Mesenteric fat pad (tissue), 1 donor: ENCODE measurements at places on chromosomes 11 and 22. TPM values are rescaled to one million over a fixed set of nuclear protein-coding genes. Genes with fewer than 3 reads are reported as not detected.

Gene TMEM184B
- 84.4 TPM for total RNA-seq

Gene SLC7A4
- 7.6 TPM for total RNA-seq

Gene OR56A1
- 0.03 TPM for total RNA-seq

Gene ASCL2
- total RNA-seq, result 0.64 TPM

Gene SCT
- not detected for total RNA-seq

Gene ST14
- 13.3 TPM for total RNA-seq

Gene SLC29A2
- 5.9 TPM for total RNA-seq

Gene SPA17
- 4.0 TPM for total RNA-seq

Gene MRGPRE
- not detected for total RNA-seq

Gene MCAM
- total RNA-seq, result 550 TPM

Gene SLC22A12
- 0.29 TPM for total RNA-seq

Gene GSTP1
- total RNA-seq, result 355 TPM

Gene CRYBB3
- not detected for total RNA-seq

Gene TEX12
- total RNA-seq, result not detected

Gene AQP11
- total RNA-seq, result 0.84 TPM

Gene PHLDA2
- 6.8 TPM for total RNA-seq

Gene FBLN1
- 224 TPM for total RNA-seq

Gene OMP
- total RNA-seq, result not detected

Gene PDXP
- total RNA-seq, result 8.5 TPM

DNA sequence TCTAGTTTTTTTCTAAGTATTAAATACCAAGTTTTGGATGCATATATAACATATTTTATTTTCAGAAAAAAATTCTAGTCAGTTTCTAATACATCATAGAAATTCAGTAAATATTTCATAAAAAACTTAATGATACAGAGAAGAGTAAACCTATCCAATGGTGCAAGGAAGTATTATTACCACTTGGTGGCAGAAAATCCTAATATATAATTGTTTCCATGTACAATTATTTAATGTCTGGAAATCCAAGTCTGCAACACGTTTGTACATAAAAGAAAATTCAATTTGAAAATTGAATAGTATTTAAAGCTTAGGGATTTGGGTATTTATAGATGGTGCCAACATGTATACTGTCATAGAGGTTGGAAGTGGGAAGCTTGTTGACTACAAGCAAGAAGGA is 127.0 kb downstream of the TRPC6 start:
- no peak for DNase-seq

DNA sequence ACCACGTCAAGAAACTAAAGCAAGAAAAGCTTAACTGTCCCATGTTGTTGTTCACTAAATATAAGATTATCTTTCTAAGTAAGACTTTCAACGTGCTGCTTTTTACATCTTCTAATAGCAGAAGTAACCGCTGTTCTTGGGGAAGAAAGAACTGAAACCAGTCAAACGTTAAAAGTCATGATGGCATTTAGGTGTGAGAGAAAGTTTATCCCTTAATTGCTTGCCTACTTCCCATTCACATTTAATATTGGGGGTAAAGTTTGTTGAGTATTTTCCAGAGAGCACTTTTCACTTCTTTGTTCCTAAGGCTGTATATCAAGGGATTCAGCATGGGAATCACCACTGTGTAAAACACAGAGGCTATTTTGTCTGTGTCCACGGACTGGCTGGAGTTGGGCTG is 970 bp downstream of the OR5B21 start:
- no peak for DNase-seq

DNA sequence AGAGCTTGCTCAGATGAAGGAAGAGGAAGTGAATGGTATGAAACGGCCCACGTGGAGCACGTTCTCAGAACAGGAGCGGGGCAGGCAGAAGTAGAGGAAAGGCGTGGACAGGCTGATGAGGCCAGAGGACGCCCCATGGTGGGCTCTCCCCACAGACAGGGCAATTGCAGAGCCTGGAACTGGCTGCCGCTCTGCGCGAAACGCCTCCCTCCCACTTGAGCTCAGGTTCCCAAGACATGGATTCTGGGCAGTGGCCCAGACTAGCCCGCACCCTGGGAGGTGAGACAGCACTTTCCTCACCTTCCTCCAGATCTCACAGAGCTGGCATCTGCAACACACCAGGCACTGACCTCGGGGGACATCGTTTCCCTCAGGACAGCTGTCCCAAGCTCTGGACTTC is 117.6 kb downstream of the PHF21B start:
- peak; percentile 72 for DNase-seq

DNA sequence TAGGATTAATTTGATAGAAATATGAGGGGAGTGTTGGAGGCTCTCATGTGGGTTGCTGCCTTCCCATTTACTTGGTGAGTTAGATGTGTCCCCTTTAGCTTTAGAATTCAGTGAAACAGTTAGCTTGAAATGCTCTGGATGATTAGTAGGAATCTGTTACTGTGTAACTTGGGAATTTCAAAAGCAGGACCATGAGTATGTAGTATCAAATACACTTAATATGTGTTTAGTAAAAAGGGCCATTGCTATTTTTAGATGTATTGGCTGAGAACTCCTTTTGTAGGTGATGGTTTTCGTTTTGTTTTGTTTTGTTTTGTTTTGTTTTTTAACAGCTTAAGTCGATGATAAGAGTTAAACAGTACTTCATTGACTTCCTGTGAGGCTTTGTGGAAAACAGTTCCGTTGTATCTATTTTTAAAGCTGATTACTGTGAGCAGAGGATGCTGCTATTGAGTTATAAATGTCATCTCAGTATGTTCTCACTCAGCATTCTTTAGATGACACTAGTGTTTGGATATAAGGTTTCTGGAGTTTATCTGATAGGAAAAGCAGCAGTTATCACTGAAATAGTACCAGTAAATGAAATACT is 53.5 kb downstream of the MCAM start:
- DNase-seq, result no peak

GRCh38 chr22:46916886-46917770 is 154.7 kb downstream of the TBC1D22A start:
- DNase-seq, result no peak

DNA sequence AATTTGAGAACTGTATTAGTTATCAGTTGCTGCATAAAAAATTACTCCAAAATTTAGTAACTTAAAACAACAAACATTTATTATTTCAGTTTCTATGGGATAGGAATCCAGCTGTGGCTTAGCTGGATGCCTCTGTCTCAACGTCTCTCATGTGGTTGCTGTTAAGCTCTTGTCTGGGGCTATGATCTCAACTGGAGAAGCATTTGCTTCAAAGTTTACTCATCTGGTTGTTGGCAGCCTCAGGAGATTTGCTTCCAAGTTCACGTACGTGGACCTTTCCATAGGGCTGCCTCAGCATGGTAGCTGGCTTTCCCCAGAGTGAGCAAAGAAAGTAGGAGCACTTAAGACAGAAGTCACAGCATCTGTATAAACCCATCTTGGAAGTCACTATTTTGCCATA is 144.9 kb upstream of the SESN3 start:
- DNase-seq, result no peak

DNA sequence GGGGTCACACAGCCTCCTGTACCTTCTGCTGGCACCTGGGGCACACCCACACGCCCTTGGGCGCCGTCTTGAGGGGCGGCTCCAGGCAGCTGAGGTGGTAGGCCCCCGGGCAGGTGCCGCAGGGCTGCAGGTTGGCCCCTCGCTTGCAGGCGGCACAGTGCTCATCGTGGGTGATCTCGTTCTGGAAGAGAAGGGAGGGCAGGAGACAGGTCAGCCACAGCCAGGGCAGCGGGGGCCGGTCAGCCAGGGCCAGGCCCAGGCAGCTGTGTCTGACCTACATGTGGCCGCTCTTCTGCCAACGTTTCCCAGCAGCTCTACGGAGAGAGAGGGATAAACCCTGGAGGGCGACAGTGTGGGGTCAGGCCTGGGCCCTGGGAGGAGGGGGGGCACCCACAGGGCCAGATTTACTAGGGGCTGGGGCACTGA is 121.9 kb downstream of the PHF21B start:
- DNase-seq, result peak; percentile 85

DNA sequence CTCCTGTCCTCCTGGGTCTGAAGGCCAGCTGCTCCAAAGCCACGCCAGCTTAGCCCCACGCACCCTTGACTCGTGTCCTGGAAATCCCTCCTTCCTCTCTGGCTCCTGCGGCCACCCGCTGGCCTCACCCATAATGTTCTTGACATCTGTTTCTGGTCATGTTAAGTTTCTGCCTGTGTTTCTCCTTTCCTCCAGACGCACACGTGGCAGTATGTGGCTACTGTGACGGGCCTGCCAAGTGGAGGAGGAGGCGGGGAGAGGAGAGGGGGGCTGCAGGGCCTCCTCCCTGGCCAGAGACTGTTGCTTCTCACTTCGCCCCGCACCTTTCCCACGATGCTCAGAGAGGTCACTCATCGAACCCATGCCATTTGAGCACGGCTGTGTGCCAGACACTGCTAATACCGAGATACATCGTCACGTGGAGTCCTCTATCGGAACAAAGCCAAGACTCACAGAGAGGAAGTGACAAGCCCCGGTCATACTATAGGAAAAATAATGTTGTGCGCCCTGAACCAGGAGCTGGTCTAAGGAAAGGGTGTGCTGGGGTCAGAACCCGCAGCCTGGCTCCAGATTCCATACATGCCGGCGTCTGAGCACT is 11.5 kb downstream of the C1QTNF6 start:
- no peak for DNase-seq

GRCh38 chr11:69481393-69481844 is at the start of gene LINC01488:
Gene LINC01488 (plus strand): TSS chr11:69481663.
- DNase-seq, result no peak

DNA sequence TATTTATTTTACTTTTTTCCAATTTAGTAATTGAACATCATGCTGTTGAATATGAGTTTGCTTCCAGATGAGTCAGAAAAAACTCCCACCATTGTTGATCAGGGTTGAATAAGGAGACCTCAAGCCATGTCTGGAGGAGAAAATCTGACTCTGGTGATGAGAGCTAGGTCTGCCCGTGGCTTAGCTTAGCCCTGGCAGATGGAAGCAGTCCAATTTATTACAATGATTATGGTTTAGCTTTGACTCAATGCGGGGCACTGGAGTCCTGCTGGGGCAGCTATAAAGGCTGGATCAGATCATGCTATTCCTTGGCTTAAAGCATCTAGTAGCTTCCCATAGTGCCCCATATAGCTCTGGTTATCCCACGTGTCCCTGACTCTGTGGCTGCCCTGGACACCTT is 506.5 kb downstream of the MN1 start:
- no peak for DNase-seq

- no peak for DNase-seq
Measured at GRCh38 chr11:85717429-85717828, 31.4 kb upstream of the CCDC89 start.

GRCh38 chr11:35709376-35709775 is 46.8 kb downstream of the TRIM44 start:
- DNase-seq, result no peak

DNA sequence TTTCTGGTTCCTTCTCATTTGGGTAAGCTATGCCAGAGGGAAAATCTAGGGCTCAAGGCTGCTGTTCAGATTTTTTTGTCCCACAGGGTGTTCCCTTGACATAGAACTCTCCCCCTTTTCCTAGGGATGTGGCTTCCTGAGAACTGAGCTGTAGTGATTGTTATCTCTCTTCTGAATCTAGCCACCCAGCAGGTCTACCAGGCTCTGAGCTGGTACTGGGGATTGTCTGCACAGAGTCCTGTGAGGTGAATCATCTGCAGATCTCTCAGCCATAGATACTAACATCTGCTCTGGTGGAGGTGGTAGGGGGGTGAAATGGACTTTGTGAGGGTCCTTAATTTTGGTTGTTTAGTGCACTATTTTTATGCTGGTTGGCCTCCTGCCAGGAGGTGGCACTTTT is 167.3 kb upstream of the PGR start:
- no peak for DNase-seq

- DNase-seq, result no peak
Measured at GRCh38 chr22:32920032-32920628, 118.6 kb downstream of the TIMP3 start.

DNA sequence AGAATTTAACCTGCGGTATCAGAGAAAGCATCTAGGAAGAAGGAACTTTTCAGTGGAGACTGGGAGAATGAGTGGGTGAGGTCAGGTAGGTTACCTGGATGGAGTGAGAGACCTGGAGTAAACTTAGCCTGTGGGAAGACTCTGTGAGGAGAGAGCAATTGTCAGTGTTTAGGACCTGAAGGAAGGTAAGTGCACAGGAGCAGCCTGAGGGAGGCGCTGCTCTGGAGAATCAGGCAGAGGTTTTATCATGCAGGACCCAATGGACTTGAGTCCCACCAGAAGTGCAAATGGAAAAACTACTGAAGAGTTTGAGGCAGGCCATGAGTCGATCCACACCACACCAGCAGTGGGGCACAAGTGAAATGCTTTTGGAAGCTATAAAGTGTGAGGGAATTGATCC is 10.6 kb upstream of the IFTAP start:
- DNase-seq, result no peak

DNA sequence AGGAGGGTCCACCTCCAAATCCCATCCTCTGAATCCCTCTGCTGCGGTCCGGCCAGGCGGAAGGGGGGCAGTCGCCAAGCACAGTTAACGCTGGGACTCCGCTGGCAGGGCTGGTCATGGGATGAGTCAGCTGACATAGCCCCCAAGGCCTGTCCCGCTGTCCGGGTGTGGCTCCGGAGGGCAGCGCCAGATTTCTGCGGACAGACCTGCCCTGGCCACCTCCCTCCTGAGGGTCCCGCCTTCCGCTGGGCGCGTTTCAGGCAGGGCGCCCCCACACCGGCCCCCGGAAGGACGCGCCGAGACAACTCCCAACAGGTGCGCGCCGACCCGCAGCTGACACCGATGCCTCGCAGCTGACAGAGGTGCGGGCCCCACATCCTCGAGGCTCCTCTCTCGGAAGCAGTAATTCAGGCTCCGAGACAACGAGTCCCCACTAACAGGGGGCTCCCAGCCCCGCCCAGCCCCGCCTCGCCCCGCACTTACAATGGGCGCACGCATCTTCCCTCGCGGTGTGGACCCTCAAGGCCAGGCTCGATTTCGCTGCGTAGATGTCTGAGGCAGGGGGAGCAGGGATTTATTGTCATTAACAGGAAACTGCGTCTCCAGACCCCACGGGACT is 607 bp downstream of the PLAAT3 start:
- DNase-seq, result no peak

DNA sequence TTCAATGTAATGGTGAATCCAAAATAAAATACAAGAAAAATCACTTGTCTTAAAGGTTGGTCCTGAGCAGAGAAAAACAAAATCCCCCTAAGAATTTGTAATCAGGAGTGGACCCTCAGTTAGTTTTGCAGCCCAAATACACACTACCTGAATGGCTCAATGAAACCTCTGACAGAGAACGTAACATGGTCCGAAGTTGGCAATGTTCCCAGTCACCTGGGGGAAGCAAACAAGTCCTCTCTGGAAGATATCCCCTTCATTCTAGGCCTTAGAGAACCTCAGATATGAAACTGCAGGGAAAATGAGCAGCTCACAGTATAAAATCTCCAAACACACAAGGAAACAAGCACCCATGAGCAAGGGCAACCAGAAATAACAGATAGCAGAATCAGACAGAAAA is 58.2 kb downstream of the MORC2 start:
- DNase-seq, result no peak

DNA sequence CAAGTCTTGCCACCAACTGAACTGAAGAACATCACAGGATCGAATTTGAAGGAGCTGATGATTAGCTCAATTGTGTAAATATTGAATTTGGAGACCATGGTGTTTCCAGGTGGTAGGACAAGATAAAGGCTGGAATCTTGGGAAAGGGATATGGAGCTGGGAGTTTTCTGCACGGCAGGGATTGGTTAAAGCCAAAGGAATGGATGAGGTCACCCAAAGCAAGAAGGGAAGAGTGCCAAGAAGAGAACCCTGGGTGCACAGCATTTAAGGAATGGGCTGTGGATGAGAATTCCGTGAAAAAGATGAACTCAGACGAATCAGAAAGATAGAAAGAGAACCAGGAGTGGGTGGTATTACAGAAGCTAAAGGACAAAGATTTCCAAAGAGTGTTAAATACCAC is 29.4 kb upstream of the RRAS2 start:
- DNase-seq, result no peak

GRCh38 chr11:695288-695537 is 191 bp upstream of the DEAF1 start:
- DNase-seq, result no peak
